ENCODE measurements at places on chromosomes 2 and 18. TPM values are rescaled to one million over a fixed set of nuclear protein-coding genes. Genes with fewer than 3 reads are reported as not detected.

DNA sequence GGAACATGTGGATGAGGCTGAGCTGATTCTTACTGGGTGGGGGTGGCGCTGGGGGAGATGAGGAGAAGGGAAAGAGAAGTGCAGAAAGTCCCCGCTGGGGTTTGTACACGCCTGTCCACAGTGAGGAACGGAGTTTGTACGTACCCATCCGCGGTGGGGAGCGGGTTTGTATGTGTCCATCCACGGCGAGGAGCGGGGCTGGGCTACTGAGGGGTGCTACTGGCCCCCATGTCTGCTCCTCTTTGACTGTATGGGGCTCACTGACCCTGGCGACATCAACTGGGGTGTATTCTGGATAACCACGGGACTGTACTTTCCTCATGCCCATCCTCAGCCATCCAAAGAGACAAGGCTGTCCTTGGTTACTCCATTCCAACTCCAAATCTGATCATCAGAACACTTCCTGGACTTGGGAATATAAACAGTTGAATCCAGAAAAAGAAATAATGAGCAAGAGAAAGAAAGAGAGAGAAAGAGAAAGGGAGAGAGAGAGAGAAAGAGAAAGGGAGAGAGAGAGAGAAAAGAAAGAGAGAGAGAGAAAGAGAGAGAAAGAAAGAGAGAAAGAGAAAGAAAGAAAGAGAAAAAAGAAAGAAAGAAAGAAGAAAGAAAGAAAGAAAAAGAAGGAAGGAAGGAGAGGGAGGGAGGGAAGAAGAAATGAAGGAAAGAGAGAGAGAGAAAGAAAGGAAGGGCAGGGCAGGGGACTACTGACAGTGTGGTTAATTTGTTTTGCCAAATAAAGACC, 21.0 kb downstream of the MAL start:
- DNase-seq, result no peak

DNA sequence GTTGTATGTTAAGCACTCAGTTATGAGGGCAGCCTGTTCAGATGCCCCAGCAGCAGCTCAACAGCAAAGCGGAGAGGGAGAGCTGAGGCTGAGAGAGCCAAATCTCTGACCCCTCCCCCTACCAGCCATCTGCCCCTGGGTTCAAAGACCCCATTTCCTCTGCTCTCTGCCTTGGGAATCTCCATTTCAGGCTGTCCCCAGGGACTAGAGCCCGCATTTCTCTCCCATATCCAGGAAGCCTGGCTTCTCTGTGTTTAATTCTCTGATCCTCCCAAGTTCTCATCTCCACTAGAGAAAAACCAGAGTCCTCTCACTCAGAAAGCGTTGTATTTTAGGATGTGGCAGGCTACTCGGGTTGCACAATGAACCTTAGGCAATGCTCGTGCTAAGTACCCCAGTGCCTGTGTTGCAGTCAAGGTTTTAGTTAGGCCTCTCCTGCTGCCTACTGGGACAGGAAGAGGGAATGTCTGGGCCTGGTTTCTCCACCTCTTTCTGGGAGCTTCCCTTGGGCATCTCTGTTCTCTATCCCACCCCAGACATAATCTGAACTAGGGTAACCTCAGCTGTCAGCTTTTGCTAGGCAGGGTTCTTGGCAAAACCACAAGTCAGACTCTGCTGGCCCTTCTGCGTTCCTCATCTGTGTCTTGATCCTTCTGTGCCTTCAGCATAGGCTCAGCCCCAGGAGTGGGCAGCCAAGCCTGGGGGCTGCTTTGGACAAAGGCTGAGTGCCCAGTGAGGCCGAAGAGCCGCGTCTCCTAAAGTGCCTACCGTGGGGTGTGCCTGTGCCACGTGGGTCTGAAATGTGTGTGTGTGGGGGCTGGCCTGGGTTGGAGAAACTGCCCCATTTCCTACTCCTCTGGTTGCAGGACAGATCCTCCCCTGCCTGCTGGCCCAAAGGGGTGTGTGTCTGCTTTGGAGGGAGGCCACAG, 96.8 kb downstream of the STPG4 start:
- no peak for DNase-seq

DNA sequence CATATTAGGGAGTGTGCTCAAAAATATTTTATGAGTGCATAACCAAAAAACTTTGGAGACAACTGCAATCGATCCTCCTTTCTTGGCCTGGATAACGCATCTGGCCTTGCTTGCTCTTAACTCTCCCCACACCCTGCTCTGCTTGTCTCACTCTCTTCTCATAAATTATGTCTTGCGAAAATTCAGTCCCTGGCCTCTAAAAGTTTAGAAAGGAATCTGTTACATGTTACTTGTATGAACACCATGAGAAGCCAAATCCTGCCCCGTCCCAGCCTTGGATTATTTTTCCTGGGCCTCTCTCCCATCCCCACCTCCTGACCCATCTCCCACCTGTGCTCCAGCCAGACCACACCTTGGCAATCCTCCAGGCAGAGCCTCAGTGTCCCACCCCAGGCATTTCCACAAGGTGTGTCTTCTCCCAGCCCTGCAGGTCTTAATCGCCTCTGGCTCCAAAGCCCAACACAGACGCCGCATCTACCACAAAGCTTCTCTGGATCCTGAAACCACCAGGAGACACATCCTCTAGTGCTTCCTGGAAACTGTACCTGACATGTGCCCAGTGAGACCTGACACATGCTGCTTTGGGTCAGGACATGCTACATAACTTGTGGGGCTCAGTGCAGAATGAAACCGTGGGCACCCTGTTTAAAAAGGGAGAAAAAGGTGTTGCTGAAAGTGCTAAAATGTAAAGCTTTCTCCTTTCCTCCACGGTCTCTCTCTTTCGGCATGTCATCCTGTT, 99.6 kb upstream of the ST3GAL5 start:
- no peak for DNase-seq

DNA sequence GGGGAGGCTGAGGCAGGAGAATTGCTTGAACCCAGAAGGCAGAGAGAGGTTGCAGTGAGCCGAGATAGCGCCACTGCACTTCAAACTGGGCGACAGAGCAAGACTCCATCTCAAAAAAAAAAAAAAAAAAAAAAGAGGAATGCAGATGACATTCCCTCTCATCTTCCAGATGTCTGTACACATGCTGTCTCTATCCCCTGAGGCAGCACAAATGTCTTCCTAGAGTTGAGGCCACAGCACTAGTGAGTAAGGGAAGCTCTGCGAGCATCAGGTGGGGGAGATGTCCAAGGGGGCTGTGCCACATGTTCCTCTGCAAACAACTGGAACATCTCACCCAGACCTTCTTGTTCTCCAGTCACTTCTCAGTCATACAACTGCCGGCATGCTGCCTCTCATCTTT, 35.6 kb upstream of the LRRC30 start:
- DNase-seq, result no peak

The TRABD2A gene
- 7.6 TPM for total RNA-seq

- no peak for DNase-seq
These were observed 8.0 kb downstream of the XPO1 start for GRCh38 chr2:61529944-61530735.

- no peak for DNase-seq
These were observed 5.4 kb upstream of the MREG start for GRCh38 chr2:216018709-216019108.

DNA sequence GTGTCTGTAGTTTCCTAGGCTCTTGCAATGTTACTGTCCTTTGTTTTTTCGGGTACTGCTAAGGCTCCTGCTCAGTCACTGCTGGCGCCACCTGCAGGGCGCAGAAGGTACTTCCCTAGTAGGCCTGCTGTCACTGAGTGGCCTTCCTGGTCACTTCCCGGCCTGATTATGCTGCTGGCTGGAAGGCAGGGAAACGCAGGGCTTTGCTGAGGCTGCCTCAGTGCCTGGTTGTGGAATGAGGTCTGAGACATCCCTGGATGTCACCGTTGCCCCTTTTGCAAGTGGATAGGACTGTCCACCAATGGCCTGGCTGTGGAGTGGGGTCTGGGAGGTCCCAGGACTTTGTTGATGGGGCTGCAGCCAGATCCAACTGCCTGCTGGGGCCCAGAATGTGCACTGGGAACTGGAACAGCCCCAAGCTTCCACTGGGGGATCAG, 13.1 kb downstream of the DAW1 start:
- DNase-seq, result peak; percentile 75

DNA sequence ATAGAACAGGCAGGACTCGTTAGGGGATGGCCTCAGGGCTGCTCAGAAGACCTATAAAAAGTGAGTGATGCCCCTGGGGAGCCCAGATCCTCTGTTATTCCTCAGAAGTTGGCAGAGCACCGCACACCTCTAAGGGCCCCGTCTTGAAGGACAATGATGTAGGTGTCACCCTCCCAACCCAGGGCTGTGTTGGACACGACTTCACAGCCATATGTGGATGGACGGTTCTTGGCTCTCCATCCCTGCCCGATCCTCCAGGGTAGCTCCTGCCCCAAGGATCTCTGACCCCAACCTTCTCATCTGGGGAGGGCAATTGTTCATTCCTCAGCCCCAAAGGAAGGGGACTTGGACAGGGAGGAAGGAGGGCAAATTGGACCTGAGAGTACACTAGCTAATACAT, 246.1 kb downstream of the DYSF start:
- DNase-seq, result no peak

DNA sequence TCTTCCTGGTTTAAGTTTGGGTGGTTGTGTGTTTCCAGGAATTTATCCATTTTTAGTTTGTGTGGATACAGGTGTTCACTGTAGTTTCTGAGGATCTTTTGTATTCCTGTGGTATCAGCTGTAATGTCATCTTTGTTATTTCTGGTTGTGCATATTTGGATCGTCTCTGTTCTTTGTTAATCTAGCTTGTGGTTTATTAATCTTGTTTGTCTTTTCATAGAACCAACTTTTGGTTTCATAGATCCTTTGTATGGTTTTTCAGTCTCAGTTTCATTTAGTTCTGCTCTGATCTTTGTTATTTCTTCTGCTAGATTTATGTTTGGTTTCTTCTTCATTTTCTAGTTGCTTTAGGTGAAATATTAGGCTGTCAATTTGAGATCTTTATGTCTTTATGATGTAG, 202.4 kb upstream of the ZSWIM2 start:
- DNase-seq, result no peak

The IL36RN gene
- total RNA-seq, result not detected

The INHA gene
- total RNA-seq, result 1.8 TPM

DNA sequence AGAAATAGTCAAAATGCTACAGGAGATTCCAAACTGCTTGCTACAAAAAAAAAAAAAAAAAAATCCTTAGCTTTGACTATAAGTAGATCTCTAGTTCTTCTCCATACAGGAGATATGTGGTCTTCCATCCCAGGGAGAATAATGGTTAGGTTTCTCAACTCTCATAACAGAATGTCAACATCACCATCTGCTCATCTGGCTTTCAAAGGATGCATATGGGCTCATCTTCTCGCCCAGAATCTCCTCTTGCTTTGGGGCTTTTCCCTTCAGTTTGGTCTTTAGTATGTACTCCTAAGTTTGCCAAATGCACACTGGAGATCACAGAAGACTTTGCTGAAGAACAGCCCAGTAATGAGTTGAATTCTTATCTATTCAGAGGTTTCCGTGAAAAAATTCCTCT, 240.7 kb downstream of the NRXN1 start:
- DNase-seq, result no peak

DNA sequence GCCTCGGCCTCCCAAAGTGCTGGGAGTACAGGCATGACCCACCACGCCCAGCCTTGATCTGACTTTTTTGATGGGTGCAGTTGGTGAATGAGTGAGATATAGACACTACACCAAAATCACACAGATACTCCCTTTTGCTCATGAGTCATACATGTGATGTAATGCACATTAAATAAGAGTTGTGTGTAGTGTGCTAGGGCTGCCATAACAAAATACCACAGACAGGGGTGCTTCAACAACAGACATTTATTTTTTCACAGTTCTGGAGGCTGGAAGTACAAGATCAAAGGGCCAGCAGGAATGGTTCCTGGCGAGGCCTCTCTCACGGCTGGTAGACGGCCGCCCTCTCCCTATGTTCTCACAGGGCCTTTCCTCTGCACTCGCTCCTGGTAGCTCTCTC, 46.6 kb downstream of the GBX2 start:
- DNase-seq, result no peak

GRCh38 chr2:69358914-69359313, 28.1 kb downstream of the GFPT1 start:
- no peak for DNase-seq

DNA sequence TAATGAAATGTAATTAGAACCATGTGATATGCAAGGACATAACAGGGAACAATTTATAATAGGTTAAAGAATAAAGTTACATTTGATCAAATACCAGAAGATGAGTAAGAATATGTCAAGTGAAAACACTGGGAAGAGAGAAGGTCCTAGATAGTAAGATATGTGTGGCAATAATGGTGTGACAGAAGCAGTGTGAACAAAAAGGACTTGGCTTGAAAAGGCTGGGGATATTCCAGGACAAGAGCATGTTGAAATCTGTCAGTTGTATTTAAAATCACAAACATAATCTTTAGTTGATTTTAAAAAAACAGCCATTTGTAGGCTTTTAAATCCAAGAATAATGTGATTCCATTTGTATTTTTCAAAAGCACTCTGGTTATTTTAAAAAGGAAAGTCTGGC, 1399.9 kb upstream of the SLC39A10 start:
- DNase-seq, result no peak

The GRB14 gene
- total RNA-seq, result 6.0 TPM

GRCh38 chr18:58452454-58453166, 176.3 kb downstream of the ALPK2 start:
- DNase-seq, result no peak

GRCh38 chr18:78720456-78721237, 259.0 kb upstream of the SALL3 start:
- peak; percentile 69 for DNase-seq

DNA sequence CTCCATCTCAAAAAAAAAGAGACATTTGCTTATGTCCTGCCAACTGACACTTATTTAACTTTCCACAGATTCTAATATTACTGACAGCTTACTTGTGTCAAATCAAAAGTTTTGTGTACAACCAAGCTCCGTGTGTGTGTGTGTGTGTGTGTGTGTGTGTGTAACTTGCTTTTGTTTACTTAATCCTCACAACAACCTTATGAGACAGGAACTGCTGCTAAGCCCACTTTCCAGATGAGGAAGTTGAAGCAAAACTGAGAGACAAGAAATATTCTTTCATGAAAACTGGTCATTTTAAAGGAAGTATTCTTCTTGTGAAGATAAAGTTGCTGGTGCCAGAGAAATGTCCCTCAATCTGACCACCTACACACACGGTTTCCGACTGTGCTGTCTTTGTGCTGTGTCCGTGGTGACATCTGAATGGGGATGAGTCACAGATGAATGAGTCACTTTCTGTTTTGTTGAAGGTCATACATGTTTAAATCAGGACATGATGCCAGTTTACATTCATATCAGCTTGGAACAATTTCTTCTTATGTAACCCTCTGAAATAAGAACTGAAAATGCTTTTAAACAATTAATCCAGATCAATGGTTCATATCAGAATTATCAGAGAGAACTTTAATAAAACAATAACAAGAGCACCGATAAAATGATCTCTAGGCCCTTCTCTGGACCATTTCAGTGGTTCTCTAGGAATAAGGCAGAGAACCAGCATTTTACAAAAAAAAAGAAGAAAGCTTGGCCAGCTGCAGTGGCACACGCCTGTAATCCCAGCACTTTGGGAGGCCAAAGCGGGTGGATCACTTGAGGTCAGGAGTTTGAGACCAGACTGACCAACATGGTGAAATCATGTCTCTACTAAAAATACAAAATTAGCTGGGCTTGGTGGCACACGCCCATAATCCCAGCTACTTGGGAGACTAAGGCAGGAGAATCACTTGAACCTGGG, 95.5 kb downstream of the THNSL2 start:
- DNase-seq, result no peak
